Thyroid gland (tissue), 4 donors: ENCODE measurements at places on chromosomes 13 and 19. TPM values are rescaled to one million over a fixed set of nuclear protein-coding genes. Genes with fewer than 3 reads are reported as not detected.

DNA sequence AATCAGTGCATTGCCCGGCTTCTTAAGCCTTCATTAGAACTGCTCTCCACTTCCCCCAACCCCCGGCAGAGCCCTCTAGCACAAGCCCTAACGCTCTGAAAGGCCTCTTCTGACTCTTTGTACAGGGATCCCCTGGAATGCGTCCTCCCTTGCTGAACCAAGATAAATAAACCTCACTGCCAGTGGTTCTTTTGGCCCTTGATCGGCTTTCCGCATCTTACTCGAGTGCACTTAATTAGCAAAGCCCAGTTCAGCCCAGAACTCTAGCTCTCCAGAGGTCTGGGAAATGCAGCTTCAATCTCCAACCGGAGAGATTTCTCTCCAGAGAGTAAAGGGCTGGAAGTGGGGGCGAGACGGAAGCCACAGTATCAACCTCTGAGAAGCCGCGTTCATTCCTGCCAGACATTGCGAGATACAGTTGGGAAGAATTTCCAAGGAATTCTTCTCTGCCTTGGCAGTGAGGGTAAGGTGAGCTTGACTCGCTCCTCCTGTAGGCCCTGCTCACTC, 8.7 kb upstream of the ZNF444 start:
- peak; percentile 87 for DNase-seq

DNA sequence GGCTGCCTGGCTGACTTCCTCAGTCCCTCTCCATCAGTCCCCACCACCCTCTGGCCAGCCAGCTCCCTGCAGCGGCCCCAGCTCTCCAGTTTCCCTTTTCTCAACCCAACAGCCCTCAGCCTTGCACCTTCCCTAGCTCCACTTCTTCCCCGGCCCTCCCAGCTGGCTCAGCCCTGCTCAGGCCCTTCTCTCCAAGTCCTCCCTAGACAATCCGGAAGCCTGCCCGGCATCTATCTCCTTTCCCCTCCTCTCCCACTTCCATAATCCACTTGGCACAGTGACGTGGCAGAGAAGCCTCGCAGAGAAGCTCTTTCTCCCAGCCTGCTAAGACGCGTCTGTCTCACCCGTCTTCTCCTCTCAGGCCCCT, 1.1 kb downstream of the UBXN6 start:
- DNase-seq = peak; percentile 55

Gene ZNF829
- total RNA-seq = 8.7 TPM

Gene PROZ
- not detected for total RNA-seq

GRCh38 chr19:10114651-10115391, 3.3 kb downstream of the P2RY11 start:
- no peak for DNase-seq

Gene ZNF223
- total RNA-seq = 10.6 TPM

DNA sequence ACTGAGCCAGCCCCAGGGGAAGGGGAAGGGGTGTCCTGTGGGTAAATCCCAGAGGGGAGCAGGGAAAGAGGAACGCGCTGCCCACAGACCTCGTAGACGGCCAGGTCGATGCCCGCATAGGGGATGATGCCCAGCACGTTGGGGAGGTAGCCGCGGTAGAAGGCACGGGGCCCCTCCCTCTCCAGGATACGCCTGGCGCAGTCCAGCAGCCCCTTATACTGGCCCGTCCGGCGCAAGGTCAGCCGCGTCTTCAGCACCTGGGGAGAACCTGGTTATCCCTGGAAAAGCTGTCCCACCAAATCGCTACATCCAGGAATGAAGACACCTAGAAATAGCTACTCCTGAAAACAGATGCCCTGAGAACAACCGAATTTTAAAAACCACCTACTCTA, 7.4 kb downstream of the SLC25A23 start:
- DNase-seq = no peak

GRCh38 chr19:10000171-10000826, 10.0 kb downstream of the COL5A3 start:
- DNase-seq = peak; percentile 72

- no peak for DNase-seq
These were observed 7.2 kb downstream of the KMT5C start for GRCh38 chr19:55346725-55347441.

Gene BEST2
- total RNA-seq = not detected

DNA sequence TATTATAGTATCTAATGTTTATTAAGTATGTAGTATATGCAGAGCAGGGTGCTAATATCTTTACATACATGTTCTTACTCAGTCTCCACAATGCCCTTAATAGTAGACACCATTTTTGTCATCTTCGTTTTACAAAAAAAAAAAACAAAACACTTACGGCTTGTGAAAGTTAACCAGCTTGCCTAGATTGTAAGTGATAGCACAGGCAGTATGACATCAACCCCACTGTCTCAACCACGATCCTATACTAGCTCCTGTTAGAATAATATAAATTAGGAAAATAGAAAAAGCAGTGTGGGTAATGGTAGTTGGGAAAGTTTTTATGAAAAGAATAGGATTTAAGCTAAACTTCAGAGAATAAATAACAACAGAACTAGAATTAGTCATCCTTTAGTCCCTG, 34.3 kb downstream of the MICU2 start:
- DNase-seq = no peak

- no peak for DNase-seq
These were observed 45.7 kb downstream of the ZC3H13 start for GRCh38 chr13:46006688-46007452.

Gene SYCN
- total RNA-seq = not detected

DNA sequence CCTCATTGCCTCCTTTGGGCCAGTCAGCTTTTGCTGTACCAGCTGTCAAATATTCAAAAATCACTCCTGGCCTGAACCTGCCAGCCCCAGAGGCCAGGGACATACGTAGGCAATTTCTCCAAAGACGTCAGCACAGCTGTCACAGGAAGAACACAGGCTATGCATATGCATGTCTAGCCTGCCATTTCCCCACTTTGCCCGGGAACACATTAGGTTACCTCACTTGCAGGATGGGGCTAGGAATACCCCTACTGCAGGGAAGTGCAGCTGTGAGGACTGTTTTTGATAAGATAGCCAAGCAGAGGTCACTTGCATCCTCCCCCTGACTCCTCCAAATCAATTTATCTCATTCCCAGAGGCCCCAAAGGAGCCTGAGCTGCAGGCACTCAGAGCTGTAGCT, 2.8 kb downstream of the ZNF667 start:
- no peak for DNase-seq

DNA sequence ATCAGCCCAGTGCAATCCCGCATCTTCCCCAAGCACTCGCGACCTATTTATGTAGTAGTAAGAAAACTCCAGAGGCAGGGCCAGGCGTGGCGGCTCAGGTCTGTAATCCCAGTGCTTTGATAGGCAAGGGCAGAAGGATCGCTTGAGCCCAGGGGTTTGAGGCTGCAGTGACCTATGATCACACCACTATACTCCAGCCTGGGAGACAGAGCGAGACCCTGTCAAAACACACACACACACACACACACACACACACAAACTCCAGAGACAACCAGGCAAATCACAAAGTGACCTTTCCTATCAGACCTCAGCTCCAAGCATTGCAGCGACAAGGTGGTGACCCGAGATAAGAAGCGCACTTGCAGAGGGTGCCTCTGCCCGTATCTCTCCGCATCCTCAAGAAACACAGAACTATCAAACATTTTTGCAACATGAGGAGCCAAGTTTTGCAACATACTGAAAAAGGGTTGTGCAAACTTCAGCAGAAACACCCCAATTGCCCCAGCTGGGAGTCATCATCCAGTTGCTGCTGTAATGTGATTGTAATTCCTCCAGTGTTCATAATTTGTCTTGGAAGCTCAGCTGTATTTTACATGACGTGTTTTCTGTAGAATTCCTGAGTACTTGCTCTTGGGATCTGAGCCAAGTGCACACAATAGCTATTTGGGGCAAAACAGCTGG, 8.7 kb upstream of the KLF2 start:
- DNase-seq = no peak

Gene GDF15
- not detected for total RNA-seq

Gene LAIR1
- 4.9 TPM for total RNA-seq

Gene SIGLEC8
- total RNA-seq = not detected

Gene CARM1
- total RNA-seq = 14.8 TPM

- no peak for DNase-seq
These were observed 19.9 kb downstream of the PCDH9 start for GRCh38 chr13:67210208-67210607.

GRCh38 chr19:43759515-43759914, 4.8 kb upstream of the SMG9 start:
- no peak for DNase-seq

Gene OR4F17
- total RNA-seq = not detected

GRCh38 chr19:53333463-53334449, at the start of gene ZNF845:
TSS of gene ZNF845 (plus strand) at chr19:53333749. CDS start at chr19:53341308, 7,559 bp downstream.
- DNase-seq = peak; percentile 94

- DNase-seq = peak; percentile 62
These were observed 45.9 kb downstream of the TSHZ3 start for GRCh38 chr19:31303262-31303815.

- DNase-seq = no peak
These were observed 34.2 kb upstream of the ZNF599 start for GRCh38 chr19:34806976-34807860.

GRCh38 chr13:48600374-48601364, 53.1 kb upstream of the CYSLTR2 start:
- no peak for DNase-seq

Gene ZNF283
- 9.9 TPM for total RNA-seq

Gene ZNF492
- 0.59 TPM for total RNA-seq

Gene MCEMP1
- total RNA-seq = 0.54 TPM

Gene ZNF439
- total RNA-seq = 22.9 TPM

GRCh38 chr13:76848596-76848995, 37.6 kb downstream of the KCTD12 start:
- DNase-seq = no peak

DNA sequence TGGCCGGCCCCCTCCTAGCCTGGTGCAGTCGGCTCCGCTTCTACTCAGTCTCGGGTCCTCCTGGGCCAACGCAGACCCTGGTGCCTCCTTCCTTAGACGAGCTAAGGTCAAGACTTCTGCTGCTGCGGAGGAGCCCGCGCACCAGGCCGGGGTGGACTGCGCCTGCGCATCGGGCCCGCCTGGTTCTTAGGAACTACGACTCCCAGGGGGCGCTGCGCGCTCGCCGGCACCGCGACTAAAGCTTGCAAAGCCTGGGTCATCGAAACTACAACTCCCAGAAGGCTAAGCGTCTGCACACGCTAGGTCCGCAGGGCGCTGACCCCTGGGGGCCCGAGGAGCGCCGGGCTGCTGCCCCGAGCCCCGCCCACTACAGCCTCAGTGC, at the start of gene ZNF835:
ZNF835 (minus strand) TSS at position 145 of the 382 bp plus-strand sequence. CDS start 6,559 bp downstream, outside the sequence.
- peak; percentile 93 for DNase-seq

- DNase-seq = no peak
These were observed 16.8 kb upstream of the SIGLEC6 start for GRCh38 chr19:51548213-51548651.

GRCh38 chr13:20360041-20360491, 127.9 kb upstream of the GJB6 start:
- peak; percentile 91 for DNase-seq

GRCh38 chr13:51057906-51058305, 53.2 kb downstream of the C13orf42 start:
- no peak for DNase-seq

DNA sequence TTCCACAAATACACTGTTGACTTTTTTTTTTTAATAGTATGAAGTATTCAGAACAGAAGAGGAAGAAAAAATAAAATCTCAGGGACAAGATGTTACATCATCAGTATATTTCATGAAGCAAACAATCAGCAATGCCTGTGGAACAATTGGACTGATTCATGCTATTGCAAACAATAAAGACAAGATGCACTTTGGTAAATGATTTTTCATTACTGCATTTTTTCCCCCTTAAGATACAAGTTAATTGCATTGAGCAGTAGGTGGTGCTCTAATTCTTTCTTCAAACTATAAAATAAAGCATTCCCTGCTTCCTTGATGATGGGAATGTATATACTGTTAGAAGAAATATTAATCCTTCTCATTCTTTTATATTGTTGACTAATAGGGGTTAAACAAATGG, 17.1 kb downstream of the UCHL3 start:
- no peak for DNase-seq

Gene RNF17
- total RNA-seq = 0.13 TPM

- peak; percentile 66 for DNase-seq
These were observed 12.4 kb downstream of the SNRNP70 start for GRCh38 chr19:49097453-49098288.

DNA sequence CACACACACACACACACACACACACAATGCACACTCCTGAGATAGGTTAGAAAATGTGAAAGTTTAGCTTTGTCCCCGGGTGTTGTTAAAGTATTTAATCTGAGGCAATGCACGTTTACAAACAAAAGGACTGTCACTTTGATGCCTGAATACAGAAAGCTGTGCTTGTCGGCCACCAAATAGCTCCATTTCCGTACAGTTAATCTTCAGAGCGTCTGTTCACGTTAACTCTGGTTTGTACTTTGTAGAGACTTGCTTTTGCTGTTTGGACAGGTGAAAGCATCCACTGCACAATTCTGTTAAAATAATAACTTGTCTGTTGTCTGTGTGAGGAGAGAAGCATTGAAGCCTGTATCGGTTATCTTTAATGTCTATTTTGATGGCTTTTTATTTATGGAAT, 267.8 kb downstream of the FGF9 start:
- DNase-seq = no peak

DNA sequence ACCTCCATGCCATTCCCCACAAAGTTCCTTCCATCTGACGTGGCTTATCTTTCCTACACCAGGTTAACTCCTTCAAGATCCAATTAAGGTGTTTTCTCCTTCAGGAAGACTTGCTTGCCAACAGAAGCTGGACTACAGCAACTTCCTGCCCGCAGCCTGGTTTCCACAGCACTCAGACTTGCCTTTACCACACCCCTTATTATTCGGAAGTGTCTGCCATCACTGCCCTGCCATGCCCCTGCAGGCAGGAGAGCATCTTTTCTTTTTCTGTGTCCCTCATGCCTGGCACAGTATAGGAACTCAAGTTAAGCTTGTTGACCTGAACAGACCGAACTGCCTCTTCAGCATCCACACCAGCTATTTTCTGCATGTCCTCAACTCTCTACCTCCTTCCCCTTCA, 168.0 kb downstream of the FOXO1 start:
- no peak for DNase-seq

Gene CYSLTR2
- total RNA-seq = 0.54 TPM

DNA sequence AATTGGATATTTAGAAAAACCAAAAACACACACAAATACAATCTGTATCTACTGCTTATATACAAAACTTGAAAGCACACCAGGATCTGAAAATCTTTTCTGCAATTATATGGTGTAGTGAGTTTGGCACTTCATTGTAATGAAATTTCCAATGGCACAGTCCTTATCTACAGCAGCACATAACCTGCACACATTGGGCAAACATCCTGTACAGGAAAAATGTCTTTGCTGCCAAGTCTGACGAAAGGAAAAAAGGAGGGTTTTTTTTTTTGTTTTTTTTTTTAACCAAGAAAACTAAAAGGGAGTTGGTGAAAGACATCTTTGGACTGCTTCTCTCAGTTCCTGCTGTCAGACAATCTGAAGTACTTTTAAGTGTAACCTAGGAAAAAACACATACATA, 107.8 kb downstream of the FOXO1 start:
- no peak for DNase-seq
